Urinary bladder (tissue), 4 donors: ENCODE measurements at places on chromosomes 6 and 20. TPM values are rescaled to one million over a fixed set of nuclear protein-coding genes. Genes with fewer than 3 reads are reported as not detected.
A peak's percentile ranks its signal among the peaks of the same experiment; 100 is the strongest.

- no peak for DNase-seq
Measured at GRCh38 chr6:163207431-163208383, 206.8 kb upstream of the QKI start.

GRCh38 chr6:113731541-113731940 is 125.6 kb upstream of the MARCKS start:
- DNase-seq = no peak

DNA sequence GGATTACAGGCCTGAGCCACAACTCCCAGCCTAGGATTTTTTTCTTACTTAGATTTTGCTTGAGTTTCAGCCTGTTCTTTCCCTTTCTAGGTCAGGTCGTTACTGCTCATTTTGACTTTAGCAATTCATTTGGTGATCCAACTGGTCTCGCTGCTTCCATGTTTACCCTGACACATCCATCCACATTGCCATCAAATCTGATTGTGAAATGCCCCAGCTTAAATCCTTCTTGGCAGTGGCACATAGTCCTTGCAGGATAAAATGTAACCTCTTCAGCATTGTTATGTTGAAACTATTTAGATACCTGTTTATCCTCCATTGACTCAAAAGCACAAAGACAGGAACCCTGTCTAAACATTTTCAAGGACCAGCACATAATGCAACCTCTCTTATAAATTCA is 77.2 kb downstream of the DNAH8 start:
- DNase-seq = no peak

DNA sequence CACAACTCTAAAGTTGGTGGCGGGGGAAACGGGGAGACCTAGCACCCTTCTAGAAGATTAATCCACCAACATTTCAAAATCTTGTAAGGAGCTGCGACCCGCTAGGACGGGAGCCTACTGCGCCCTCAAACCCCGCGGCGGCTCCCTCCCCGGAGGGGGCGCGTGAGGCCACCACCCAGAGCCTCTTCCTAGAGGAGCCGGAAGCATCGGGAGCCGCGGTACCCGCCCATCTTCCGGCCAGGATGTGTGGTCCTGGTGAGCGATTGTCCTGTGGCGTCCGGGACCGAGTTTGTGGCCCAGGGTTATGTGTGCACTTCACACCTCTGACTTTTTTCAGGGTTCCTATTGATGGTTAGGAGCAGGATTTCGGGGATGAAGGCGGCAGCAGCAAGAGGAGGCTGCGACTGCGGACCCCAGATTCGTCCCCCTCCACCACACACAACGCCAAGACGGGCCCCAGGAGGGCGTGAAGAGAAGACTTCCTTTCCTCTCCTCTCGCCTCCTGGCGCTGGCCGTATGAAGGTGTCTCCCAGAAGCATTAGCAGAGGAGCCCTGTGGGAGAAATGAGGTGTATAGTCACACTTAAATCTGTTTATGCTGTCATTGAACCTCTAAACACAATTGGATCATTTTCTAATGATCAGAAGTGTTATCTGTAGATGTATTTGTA is 10.7 kb downstream of the ZNF165 start:
- no peak for DNase-seq

DNA sequence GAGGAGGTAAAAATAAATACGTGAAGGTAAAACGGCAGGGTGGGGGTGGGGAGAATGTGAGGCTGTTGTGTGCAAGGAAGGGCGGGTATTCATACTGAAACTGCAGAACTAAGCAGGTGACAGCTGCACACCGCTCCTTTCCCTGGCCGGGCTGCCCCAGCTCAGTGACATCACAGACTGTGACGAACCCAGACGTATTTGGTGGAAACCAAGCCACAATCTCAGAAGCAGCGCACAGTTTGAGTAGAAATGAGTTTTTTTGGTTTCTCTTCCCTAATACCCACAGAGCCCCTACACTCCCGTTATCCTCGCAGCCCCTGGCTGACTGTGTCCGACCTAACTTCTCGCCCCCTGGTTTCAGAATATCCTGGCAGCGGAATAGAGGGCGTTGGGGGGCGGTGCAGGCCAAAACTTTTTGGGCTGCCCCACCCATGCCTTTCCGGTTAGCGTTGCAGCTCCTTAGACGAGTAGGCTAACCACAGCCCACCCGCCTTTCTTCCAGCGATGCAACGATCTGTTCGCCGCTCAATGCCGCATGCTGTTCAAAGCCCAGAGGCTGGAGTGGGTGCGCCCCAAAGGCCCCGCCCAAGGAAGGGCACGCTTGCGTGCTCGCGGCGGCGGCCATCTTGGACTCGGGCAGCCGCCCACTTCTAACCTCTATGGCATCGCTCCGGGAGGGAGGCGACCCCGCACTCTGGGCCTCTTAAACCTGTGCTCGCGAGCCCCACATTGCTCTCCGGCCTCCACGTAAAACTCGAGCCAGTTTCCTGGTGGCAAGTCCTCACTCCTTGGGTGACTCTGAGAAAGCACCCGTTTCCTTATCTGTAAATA is 9.1 kb downstream of the BAK1 start:
- DNase-seq = peak; percentile 60

GRCh38 chr20:3646651-3647050 is 16.5 kb downstream of the GFRA4 start:
- no peak for DNase-seq

DNA sequence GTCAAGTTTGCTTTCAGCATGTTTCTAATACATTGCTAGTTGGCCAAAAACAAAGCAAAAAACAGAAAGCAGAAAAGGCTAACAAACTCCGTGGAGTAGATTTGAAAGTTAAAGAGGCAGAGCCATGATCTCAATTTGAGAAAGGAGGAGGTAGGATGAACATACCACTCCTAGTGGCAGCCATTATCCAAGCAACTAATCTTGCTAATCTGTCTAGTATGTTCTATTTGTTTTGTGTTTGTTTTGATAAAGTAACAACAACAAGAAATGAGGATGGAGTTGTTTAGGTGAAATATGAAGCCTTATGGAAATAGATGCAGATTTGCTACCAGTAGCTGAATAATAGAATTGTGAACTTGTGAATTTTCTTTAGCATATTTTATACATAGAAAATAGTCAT is 295.5 kb upstream of the PRDM1 start:
- no peak for DNase-seq

DNA sequence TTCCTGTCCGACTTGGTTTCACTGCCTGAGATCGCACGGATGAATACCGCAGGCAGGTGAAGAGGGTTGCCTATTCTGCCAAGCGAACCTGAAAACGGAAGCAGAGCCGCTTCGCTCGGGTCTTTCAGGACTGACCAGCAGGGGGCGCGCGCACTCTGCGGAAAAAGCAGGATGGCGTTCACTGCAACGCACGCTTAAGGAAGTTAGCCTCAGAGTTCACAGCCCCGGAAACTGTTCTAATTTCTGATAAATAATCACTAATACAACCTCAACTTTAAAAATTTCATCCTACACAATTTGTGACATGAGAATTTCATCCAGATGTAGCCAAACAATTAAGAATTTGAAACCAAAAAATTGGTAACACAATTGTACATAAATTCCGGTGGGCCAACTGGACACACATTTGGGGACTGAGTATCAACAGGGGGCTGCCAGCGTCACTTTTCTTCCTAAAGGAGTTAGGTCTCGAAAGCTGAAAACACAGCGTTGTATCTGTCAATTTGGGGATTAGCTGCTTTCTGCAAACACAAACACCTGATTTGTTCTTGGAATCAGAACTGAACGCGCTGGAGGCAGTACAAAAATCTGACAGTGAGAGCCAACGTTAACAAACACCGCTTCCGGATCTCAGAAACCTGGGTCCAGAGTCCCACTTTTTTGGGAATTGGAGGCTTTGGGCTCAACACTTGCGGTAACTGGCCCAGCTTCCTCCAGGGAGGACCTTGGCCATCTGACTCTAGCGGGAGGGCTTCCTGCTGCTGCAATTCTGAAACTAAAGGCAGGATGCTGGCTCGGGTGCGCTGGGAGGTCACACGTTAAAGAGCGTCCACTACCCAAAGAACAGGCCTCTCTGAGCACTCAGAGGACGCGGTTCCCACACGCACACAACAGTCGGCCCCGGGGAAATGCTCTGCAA is 8.8 kb downstream of the PXDC1 start:
- no peak for DNase-seq

DNA sequence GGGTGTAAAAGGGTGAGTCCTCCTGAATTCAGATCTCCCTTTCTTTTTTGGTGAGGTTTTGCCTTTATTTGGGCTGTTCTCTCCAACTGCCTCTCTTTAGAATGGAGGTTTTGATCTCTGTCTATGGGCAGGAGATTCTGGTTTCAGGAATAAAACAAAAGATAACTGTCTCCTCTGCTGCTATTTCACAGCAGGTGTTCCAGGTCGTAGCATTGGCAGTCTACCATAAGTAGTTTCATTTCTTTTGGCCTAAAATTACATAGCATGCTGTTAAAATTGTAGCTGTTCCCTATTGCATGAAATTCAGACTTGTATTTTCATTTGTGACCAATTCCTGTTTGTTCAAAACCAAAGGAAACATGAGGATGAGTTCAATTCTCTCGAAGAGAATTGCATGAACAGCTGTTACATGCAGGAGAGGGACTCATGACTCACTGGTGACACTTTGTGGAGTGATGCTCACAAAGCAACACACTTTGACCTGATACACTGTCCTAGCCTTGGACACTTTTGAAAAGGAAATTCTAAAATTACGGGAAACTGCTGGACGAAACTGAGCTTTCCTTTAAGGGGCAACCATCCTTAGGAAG is 76.8 kb upstream of the SIRPG start:
- DNase-seq = no peak

DNA sequence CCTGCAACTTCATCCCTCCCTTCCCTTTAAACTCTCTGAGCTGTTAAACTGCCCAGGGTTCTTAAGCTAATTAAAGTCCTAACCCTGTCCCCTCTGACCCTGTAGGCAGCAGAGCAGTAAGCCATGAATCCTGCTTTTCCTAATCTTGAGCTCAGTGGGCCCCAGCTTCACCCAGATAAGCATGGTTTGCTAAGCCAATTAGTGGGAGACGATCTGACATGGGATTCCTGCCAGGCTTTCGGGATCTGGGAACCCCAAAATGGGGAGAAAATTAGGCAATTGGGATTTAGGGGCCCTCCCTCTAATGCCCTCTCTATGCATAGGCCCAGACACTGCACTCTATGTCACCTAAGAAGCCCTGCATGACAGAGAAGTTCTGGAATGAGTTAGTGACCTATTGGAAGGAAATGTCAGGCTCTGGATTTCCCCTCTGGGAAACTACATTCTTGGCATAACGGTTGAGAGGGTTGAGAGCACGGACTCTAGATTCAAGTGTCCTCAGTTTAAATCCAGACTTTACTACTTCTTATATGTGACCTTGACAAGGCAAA is 4.6 kb downstream of the XKR7 start:
- DNase-seq = no peak

SPATA2 gene
- polyA plus RNA-seq = 6.7 TPM

PGC gene
- not detected for polyA plus RNA-seq

DCBLD1 gene
- 4.5 TPM for polyA plus RNA-seq

TBX18 gene
- polyA plus RNA-seq = 8.3 TPM
